NCI-H2227 treated with DMSO at 0.1 percent for 48 hours (cell line): ENCODE measurements at places on chromosomes 12 and 14.

- no peak for DNase-seq
These were observed 2.3 kb downstream of the ADGRD1 start for GRCh38 chr12:130956009-130956408.

GRCh38 chr12:24562771-24563431 lies 386.0 kb downstream of the BCAT1 start:
- peak; percentile 17 for DNase-seq

DNA sequence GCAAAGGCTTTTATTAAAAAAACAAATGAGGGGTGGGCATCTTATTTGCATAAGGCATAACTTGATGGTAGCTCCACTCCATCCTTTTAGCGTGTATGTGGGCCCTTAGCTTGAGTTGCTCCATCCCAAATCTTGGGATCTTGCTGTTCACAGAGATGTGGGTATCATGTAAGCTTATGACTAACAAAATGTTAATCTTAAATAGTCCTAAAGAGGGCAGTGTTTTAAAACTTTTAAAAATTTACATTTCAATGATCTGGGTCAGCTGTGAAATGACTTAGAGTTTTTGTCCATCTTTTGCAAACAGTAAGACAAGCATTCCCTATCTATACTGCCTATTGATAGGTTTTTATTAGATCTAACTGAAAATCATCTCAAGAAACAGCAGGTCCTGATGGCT lies 86.0 kb downstream of the SLCO1A2 start:
- DNase-seq: no peak

- no peak for DNase-seq
These were observed 100.4 kb upstream of the FGD4 start for GRCh38 chr12:32298917-32299316.

GRCh38 chr12:21607701-21608100 lies 3.1 kb upstream of the GYS2 start:
- no peak for DNase-seq

GRCh38 chr12:21296348-21296747 lies 38.4 kb downstream of the SLCO1A2 start:
- no peak for DNase-seq

DNA sequence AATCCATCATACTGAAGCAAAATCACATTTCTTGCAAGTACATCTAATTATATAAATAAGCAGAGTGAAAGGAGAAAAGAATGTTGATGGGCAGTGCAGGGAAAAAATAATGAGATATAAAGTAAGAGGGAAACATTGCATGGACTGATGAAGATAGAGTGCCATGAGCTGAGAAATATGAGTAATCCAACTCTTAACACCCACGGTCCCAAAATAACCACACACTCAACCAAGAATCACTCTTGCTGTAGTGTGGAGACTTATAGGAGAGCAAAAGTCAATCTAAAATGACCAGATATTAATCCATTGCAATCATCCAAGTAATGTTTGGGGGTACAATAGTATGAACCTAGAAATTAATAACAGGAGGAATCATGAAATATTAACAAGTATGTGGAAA lies 40.2 kb downstream of the MYF5 start:
- no peak for DNase-seq

- DNase-seq: no peak
These were observed 8.9 kb upstream of the MYRFL start for GRCh38 chr12:69816082-69816481.

DNA sequence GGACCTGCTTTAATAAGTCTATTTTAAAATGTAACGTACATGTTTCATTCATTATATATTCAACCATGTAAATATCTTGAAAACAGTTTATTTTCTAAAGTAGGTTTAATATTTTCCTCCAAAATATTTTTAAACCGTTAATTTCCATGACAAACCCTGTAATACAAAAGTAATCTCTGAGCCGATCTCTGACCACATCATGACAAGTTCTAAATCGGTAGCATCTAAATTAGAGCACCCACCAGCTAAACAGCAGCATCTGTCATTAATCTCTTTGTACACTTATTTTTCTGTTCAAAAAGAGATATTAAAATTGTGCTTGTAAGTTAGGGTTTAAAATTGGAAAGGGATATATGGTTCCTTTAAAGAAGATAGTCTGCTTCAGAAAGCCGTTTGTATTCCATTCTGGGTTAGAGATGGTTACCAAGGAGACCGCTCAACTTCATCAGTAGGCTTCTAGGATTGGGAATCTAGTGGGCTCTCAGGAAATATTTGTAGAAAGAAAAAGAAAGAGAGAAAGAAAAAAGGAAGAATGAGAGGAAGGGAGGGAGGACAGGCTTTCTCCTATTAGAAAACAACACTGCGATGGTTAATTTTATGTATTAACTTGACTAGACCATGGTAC lies 232.5 kb upstream of the FOXN3 start:
- no peak for DNase-seq

- no peak for DNase-seq
These were observed 4.5 kb downstream of the HVCN1 start for GRCh38 chr12:110684312-110684836.

DNA sequence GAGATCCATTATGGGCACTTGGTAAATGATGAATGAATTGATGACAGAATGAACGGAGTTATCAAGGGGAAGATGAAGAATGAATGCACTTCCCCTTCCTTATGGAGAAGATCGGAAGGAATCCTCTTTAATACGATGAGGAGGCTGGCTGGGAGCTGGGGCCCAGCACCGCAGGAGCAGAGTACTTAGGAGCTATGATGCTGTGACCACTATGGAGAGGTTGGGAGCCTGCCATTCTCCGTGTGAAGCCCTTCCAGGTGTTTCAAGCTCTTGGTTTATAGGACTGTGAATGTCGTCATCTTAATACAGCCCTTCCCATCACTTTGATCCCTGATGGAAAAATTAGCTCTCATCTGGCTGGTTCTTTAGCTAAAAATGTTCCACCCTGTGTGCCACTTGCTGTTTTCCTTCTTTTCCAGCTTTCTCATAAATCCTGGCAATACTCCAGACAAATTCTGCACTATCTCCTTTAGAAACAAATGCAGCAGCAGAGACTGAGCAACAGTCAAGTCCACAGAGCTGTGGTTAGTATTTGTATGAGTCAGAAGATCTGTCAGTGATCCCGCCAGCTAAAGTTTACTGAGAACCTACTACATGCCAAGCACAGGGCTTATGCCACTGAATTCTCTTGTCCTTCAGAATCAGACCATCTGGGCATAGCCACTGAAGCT lies 263.1 kb upstream of the CRY1 start:
- no peak for DNase-seq

DNA sequence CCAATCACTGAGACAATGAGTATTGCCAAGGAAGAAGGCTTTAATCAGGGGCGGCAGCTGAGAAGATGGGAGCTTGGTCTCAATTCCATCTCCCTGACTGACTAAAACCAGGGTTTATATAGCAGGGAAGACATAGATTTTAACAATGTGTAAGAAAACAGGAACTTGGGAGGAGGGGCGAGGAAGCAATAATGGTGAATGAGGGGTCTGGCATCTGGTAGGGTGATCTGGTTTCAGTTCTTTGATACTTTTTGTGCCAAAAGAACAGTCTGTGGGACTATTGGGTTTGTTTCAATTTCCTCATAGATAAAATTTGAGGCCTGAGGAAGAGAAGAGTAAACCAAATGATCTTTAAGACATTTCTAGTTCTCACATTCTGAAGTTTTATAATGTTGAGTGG lies 49.2 kb downstream of the FUT8 start:
- no peak for DNase-seq

DNA sequence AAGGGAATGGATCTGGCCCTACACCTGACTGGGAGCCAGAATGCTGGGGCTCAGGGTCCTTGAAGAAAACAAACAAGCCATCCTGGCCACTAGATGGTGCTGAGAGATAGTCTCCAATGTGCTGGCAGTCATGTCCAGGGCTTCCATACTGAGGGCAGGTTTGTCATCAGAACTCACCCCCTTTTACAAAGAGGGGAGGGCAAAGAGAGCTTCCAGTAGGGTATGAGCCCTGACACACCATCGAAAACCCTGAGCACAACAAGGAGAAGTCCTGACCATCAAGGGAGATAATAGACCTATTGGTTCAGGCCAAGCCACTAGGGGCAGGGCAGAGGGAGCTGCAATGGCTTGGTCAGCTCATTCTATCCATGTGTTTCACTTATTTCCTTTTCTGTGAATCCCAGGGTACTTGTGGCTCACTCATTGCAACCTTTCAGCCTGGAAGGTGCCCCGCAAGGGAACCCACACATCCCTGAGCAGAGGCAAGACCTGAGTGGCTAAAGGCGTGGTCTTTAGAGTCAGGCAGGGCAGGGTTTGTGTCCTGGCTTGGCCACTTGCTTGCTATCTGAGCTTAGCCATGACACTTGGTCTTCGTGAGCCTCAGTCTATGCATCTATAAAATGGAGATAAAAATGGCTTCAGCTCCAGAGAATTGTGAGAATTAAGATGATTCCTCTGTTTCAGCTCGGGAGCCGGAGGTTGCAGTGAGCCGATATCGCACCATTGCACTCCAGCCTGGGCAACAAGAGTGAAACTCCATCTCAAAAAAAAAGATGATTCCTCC lies 6.2 kb upstream of the PLEKHH1 start:
- peak; percentile 27 for DNase-seq

DNA sequence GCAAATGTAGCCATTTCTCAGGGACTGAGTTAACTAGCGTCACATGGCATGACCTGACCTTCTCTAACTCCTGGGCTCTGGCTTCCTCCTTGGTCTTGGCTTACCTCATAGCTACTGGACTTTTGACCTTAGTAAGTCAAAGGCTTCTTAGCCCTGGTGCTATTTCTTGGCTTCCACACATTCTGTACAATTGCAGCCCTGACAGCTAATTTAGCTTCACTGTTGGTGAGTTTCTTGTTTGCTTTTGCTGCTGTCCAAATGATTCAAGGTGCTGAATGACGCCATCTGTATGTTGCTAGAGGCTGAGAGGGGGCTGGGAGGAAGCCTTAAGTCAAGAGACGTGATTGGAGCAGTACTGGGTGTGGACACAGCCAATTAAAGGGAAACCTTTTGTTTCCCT lies 202.7 kb downstream of the PRKD1 start:
- no peak for DNase-seq
